Activated CD8-positive, alpha-beta memory T cell treated with anti-CD3 and anti-CD28 coated beads for 48 hours (primary cell): ENCODE measurements at places on chromosomes 5 and 9.

DNA sequence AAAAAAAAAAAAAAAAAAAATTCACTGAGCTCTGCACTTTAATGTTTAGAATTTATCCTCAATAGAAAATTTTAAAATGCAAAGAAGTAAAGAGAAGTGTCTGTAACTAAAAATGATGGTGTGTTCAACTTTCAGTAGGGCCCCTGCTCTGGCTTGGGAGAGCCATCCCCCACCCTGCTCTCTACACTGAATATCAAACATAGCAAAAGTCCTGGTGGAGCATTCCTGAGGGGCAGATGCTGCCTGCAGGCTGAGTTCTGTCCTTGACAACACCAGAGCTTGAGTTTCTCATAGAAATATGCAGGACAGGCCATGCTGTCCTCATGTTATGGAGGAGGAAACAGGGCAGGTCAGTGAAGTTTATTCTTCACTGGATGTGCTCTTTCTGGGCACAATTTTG, 7.1 kb upstream of the SEMA4D start:
- no peak for DNase-seq

DNA sequence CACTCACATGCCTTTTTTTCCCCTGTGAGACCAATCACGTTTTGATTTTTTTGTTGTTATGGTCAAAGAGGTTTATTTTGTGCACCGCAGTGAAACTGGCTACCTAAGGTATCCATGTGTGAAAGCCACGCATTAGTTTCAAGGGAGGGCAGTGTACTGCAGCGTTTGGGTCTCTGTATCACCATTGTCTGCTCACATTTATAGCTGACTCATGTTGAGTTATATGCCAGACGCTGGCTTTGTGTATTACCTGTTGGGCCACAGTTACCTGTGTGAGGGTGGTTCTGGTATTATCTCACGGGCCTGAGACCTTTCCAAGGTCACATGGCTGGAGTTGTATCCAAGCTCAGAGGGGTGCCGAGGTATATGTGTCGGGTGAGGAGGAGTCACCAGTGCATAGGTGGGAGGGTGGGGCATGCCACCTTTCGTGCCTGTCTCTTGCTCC, 75.8 kb downstream of the ARHGAP26 start:
- no peak for DNase-seq

GRCh38 chr5:168612996-168613395, 33.8 kb upstream of the PANK3 start:
- DNase-seq, result no peak

DNA sequence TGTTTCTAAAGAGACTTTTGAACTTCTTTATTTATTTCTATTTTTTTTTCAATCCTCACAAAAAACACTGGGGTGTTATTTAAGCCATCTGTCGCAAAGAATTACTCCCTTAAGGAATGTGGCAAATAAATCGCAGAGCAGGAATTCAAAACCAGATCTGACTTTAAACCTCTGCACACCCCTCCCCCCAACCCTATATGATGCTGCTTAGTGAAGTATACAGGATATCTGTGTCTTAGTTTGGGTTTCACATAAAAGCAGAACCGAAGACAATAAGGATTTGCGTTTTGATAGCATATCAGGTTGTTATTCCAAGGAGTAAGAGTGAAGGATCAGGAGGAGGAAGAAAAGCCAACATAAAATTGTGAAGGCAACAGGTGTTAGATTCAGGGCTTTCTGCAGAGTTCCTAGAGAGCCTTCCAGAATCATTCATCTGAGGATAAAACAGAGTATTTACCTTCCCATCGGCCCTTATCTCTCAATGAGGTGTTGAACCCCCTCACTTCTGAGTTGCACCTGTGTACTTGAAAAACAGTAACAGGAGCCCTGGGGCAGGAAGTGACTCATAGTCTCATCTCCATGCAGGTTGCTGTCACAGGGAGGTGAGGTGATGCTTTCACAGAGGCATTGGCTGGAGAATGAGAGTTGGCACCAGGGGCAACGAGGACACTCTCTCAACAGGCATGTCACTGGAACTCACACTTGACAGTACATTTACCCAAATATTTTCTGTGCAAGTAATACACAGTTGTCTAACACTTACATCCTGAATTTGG, 33.5 kb upstream of the DMRT3 start:
- DNase-seq, result no peak

GRCh38 chr9:107751567-107752210, 262.1 kb upstream of the KLF4 start:
- DNase-seq, result no peak

DNA sequence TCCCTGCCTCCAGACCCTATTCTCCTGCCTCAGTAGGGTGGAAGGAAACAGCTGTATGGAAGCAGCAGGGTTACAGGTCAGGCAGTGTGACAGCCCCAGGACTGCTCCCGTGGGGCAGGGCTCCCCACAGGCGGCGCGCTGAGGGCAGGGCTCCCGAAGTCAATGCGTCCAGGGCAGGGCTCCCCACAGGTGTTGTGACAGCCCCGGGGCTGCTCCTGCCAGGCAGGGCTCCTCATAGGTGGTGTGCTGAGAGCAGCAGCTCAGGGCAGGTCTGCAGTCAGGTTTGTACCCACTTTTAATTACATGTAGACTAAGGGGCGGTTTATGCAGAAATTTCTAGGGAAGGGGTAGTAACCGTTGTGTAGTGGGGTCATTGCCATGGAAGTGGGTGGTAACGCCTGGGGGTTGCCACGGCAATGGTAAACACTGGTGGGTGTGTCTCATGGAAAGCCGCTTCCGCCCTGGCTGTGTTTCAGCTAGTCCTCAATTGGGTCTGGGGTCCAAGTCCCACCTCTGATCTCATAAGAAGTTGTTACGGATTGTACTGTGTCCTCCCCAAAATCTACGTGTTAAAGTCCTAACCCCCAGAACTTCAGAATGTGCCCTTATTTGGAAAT, 16.7 kb upstream of the TERT start:
- no peak for DNase-seq

DNA sequence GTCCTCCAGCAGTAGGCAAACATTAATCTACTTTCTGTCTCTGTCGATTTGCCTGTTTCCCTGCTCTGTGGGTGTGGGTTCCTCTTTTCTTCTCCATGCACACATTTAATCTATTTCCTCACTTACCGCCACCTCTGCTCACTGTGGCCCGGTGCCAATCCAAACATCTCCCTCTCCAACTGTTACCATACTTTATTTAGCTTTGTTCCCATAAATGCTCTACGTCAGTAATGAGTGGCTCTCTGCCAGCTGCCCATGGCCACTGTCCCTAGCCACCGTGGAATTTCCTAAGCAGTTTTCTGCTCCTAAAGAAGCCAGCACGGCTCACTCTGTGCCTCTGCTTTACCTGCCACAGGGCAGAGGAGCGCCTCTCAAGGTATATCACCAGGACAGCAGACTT, 19.5 kb upstream of the GOLPH3 start:
- DNase-seq, result no peak

GRCh38 chr5:74073257-74073656, 447.3 kb downstream of the ARHGEF28 start:
- no peak for DNase-seq

GRCh38 chr5:138975098-138975847, 100.1 kb upstream of the LRRTM2 start:
- no peak for DNase-seq
